ENCODE measurements at places on chromosomes 5 and 9.

GRCh38 chr5:111453295-111453694, 59.0 kb downstream of the STARD4 start:
- no peak for DNase-seq

DNA sequence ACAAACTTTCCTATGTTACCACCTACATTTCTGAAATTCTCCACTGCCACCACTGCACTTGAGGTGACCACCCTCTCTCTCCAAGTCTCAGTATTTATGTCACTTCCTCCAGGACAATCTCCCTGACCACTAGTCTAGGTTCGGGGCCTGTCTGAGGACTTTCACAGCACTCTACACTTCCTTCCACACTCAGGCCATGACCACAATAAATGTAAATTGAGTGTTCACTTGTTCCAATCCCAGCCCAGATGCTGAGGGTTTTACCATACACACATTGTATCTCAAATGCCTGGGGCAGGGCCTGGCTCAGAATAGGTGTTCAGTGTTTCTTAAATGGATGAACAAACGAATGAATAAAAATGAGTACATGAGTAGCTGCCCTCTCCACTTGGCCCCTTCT, 26.9 kb upstream of the CCNG1 start:
- DNase-seq: no peak

- no peak for DNase-seq
Measured at GRCh38 chr5:149323210-149323609, 22.1 kb upstream of the GRPEL2 start.

- no peak for DNase-seq
Measured at GRCh38 chr9:110926828-110927487, 111.3 kb downstream of the LPAR1 start.

- DNase-seq: no peak
Measured at GRCh38 chr9:37927601-37928551, 23.9 kb upstream of the SLC25A51 start.

GRCh38 chr5:37604290-37604689, 225.2 kb downstream of the WDR70 start:
- no peak for DNase-seq

GRCh38 chr9:136045595-136046553, 49.2 kb downstream of the NACC2 start:
- peak; percentile 11 for DNase-seq

DNA sequence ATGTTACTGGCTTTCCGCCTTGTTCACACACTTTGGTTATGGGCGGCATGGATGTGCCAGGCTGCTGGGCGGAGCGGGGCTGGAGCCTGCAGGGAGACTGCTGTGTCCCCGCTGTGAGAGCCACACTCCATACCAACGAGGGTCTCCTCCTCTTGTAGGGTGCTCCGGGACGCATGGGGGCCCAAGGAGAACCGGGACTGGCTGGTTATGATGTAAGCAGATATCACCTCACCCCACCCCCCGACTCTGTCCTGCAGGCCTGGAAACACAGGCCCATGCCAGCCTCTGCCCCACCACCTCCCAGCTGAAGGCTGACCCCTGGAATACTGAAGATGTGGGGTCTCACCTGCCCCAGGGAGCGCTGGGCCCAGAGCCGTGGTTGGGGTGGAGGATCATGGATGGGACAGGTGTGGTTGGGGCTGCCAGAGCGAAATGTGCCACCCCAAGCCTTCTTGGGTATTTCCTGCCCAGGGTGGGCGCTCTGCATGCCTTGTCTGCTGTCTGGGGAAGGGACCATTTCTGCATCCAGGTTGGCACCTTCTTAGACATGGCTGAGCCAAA, 39.3 kb upstream of the ORM1 start:
- DNase-seq: no peak

DNA sequence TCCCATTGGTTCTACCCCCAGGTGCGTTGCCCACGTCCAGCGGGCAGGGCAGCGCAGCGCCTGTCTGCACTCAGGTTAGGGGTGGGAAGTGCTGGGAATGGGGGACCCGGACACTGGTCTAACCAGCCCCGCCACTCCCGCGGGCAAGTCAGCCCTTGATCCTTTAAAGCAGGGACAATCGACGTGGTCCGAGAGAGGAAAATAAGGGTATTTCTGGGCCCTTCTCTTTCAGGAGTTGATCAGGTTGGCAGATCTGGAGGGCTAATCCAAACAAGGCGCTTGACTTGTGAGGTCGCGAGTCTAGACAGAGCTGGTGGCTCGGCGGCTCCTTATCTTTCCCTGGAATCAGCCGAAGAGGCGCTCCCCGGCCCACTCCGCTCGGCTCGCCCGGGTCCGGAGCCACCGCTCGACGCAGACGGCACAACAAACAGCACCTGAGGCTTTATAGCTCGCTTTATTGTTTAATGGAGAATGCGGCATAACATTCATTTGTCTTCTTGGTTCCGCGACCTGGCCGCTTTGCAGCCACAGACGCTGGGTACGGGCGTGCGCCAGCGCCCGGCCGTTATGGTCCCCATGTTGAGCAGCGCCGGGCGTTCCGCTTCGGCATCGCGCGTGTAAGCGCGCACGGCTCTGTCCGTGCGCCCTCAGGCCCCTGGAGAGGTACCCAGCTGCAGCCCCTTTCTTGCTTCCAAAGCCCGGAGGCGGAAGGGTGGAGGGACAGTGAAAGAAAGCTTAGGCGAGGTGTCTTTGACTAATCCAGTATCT, 15.8 kb downstream of the ISL1 start:
- no peak for DNase-seq

DNA sequence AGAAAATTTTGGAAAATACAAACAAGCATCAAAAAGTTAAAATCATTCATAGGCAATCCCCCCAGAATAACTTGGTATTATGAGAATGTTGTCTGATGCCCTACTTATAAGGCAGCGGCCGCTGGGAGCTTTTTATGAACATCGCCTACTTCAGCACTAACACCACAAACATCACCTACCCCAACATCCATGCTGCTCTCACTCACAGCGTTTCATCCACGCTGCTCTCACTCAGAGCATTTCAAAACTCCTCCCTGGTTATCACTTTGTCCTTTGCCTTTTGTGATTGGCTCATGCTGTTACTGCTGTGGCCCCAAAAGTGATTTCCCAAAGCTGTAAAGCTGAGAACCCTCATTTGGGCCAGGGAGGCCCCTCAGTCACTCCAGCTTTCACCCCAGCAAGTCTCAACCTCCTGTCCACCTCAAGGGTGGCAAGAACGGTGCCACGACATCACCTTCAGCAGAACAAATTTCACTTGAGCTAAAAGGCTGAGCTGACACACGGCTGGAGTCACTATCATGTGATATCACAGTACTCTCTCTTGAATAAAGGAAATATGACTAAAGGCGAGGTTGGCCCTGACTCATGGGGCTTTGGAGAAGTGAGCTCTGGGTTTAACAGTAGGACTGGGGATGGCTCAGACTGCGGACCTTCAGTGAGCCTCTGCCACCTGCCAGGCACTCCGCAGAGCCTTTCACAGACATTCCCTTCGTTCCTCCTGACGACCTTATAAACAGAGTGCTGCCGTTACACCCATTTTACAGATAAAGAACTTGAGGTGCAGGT, 25.2 kb downstream of the SHC3 start:
- DNase-seq: peak; percentile 58

DNA sequence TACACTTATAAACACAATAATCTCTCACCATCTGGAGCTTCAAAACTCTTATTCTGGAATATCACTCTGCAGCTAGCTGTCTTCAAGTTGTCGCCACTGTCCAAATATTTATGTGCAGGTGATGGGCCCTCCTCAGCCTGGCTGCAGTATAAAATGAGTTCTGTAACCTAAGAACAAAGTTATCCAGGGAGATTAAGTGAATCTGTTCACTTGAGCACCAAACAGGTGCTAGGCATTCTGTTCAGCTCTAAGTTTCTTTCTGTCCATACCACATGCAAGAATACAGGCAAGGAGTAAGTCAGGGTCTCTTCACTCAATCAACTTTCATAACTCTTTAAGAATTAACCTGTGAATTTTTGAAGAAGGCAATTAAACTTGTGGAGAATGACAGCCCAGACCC, 344.1 kb downstream of the PLK2 start:
- no peak for DNase-seq

DNA sequence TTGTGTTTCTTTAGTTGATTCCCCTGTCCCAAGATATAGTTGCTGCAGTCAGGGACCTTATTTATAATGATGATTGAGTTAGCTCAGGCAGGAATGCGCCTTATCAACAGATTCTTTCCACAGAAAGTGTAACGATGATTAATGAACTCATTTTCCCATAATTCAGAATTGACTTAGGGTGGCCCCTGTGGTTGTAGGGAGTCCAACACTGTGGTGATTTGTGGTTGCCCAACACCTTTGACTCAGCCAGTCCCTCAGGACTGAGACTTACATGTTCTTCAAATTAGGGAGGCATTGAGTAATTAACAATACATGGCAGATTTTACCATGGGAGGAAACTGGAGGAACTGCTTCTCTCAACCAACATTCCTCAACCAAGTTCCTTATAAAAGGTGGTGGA, 221.9 kb downstream of the GABRG2 start:
- no peak for DNase-seq

DNA sequence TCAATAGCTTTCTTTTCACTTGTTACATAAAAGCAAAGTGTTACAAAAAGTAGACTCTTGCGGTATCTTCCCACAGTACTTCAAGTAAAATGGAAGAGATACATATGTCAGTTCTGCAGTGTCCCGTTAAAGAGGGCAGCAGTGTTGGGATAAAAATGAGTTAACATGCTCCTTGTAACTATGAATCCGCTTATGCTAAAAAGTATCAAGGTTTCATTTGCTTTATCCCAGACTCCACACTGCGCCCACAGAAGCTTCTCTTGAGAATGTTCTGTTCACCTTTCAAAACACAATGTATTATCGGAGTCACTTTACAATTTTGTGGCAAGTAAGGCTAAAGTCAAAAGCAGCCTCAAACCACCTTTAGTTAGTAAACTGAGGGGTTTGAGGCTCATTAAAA, 790 bp downstream of the PTAR1 start:
- DNase-seq: no peak

DNA sequence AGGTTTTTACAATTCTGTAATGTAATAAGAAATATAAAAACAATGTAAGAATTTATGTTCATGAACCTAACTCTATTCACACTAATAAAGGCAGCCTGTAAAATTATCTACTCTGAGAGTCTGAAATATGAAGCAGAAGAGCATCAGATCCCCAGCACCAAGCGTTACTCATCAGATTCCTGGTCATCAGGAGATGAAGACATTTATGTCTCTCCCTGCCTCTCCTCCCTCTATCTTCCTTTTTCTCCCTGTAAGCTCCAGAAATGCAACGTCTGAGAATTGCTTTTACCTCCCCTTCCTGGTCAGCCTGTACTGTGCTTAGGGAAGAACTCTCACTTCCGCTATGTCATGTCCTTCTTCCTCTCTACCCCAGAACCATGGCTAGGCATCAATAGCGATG, 114.4 kb upstream of the SLIT3 start:
- DNase-seq: no peak

DNA sequence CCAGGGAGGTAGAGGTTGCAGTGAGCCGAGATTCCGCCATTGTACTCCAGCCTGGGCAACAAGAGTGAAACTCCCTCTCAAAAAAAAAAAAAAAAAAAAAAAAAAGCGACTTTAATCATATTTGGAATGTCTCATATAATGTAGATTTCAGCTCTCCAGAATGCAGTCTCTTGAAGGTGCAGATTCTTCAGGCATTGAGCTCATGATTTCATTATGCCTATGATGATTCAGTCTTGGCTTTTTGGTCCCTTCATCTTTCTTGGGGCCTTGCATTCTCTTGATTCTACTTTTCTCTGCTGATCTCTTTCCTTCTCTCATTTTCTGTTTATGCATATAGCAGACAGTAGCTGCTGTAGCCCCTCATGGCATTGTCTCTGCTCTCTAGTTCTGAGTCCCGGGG, 22.9 kb downstream of the KDM4C start:
- DNase-seq: no peak

GRCh38 chr5:112217843-112218579, 201.1 kb downstream of the EPB41L4A start:
- no peak for DNase-seq

DNA sequence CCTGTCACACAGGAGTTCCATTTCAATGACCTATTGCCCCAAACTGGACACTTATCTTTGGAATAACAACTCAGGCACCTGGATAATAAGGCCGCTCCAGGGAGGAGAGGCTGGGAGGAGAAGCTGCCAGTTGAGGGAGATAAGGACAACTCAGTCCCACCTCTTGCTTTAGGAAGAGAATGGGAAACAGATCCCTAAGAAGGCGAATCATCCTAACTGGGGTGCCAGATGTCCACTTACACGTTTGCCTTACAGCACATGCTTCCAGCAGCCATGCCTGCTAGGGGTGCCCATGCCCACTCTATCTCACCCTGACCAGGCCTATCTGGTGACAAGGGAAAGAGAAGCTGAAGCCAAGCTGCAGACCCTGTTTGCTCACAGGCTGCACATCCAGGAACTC, 6.5 kb downstream of the HK3 start:
- DNase-seq: no peak

GRCh38 chr5:171619744-171620143, 165.9 kb upstream of the SMIM23 start:
- no peak for DNase-seq

- DNase-seq: no peak
Measured at GRCh38 chr9:38278457-38278856, 114.0 kb upstream of the ALDH1B1 start.

GRCh38 chr9:37511016-37512010, 25.6 kb downstream of the POLR1E start:
- no peak for DNase-seq

- DNase-seq: no peak
Measured at GRCh38 chr5:44334622-44335021, 54.6 kb downstream of the FGF10 start.

DNA sequence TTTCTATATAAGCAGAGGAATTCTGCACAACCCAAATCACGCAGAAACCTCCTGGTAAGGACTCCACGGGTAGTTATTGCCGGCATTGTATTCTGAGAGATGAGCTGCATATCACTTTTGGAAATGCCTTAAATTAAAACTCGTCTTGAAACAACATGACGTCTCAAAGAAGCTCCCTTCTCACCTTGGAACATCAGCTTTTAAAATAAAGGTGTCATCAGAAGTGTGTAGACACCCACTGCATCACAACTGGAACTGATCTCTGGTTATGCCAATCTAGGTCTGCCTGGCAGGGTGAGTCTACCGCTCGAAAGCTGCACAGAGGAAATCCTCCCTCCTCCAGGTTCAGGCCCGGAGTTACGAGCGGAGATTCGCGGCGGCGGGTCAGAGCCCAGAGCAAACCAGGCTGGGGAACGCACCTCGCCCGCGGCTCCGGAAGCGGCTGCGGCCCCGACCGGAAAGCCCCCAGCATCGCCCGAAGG, 974 bp upstream of the SLC12A2 start:
- DNase-seq: no peak

GRCh38 chr5:14597080-14597479, 15.5 kb downstream of the OTULINL start:
- DNase-seq: no peak

DNA sequence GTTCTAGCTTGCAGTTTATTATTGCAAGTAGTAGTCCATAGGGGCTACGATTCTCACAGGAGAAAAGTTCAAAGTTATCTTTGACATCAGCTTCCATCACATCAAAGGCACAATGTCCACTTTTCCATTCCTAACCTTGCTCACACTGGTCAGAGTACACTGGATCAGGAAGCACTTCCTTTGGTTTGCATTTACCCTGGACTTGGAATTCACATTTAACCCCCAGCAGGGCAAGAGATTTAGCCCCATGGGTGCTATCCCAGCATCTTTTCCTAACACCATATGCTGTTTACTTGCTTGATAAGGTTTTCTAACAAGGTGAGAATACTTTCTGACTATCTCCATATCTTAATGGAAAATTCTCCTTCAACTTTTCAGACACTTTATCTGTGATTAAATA, 55.6 kb upstream of the ASTN2 start:
- DNase-seq: no peak
